ENCODE measurements at places on chromosomes 2 and 18.

DNA sequence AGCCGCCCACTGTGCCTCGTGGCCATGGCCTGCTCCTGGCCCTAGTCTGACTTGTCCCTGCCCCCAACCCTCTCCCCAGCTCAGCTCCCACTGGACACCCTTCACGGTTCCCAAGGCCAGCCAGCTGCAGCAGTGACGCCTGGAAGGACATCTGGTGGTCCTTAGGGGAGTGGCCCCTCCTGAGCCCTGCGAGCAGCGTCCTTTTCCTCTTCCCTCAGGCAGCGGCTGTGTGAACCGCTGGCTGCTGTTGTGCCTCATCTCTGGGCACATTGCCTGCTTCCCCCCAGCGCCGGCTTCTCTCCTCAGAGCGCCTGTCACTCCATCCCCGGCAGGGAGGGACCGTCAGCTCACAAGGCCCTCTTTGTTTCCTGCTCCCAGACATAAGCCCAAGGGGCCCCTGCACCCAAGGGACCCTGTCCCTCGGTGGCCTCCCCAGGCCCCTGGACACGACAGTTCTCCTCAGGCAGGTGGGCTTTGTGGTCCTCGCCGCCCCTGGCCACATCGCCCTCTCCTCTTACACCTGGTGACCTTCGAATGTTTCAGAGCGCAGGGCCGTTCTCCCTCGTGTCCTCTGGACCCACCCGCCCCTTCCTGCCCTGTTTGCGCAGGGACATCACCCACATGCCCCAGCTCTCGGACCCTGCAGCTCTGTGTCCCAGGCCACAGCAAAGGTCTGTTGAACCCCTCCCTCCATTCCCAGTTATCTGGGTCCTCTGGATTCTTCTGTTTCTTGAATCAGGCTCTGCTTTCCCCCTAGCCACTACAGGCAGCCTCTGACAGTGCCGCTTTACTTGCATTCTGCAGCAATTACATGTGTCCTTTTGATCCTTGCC, 35.8 kb downstream of the ANO7 start:
- no peak for DNase-seq

- DNase-seq: no peak
Measured at GRCh38 chr2:217521820-217522219, 481.0 kb downstream of the TNS1 start.

DNA sequence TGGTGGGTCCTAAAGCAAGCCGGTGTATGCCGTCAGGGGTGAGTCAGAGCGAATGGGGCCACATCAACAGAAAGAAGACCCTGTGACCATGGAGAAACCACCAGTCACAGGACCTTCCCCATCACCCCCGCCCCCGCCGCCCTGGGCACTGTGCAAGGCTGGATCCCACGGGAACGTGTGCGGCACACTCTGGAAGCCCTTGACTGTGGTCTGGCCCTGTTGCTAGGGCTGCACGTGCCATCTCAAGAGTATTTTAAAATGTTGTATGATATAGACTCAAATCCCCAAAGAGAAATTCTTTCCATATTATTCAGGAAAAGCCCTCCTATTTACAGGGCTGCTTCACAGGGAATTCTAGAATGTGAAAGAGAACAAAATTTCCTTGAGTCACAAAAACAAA, 174.8 kb downstream of the BCL2 start:
- DNase-seq: no peak

GRCh38 chr2:219744600-219744999, 117.2 kb downstream of the SLC4A3 start:
- no peak for DNase-seq

GRCh38 chr18:67463829-67464228, 52.7 kb downstream of the DSEL start:
- no peak for DNase-seq

DNA sequence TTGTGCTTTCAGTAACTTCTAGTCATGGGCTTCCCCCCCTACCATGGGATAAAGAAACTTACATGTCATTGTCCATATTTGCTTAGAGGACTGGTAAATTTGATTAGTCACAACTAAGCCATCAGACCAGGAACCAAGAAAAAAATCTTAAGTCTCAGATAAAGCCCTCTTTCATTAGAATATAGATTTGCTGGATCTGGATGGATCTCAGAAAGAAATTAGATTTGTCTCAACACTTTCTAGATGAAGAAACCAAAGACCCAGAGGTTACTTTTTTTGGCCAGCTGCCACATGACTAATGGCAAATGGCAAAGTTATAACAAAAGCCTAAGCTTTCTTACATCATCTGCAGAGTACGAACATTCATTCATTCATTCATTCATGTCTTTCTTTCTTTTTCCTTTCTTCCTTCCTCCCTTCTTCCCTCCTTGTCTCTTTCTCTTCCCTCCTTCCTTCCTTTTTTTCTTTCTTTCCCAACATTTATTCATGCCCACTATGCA, 60.2 kb downstream of the CDCA7 start:
- DNase-seq: no peak

All from stimulated activated CD4-positive, alpha-beta T cell treated with anti-CD3 and anti-CD28 coated beads, Interleukin-1b, Interleukin-23, amount 100 ng/mL, for 48 hours (primary cell).